Heart right ventricle (tissue), 16 donors: ENCODE measurements at places on chromosomes 4 and X. TPM values are rescaled to one million over a fixed set of nuclear protein-coding genes. Genes with fewer than 3 reads are reported as not detected.

NXF2B gene
- not detected for total RNA-seq

DNA sequence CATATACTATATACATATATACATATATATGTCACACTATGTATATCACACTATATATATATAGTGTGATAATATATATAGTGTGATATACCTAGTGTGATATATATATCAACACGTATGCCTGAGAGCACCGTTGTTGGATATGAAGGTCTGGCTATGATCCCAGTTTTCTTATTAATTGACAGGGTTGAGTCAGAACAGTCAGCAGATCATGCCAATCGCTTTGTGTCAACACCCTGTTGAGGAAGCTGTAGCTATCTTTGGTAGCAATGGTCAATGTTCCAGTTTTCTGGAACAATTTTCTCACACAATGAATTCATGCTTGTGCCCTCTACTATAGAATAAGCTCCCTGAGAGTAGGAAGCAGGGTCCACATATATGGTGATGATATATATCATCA lies 496.0 kb upstream of the AGA start:
- no peak overlapping the region for H3K4me3 ChIP-seq
- H3K27me3 ChIP-seq: no peaks in the 10 kb centered on the region
- no peak for DNase-seq
- H3K36me3 ChIP-seq: no peaks in the 10 kb centered on the region
- no peaks in the 10 kb centered on the region for H3K4me1 ChIP-seq

GRCh38 chr4:12791536-12791935 lies 692.6 kb downstream of the RAB28 start:
- no peaks in the 10 kb centered on the region for H3K27me3 ChIP-seq
- H3K4me3 ChIP-seq: no peak overlapping the region
- H3K4me1 ChIP-seq: no peaks in the 10 kb centered on the region
- H3K27ac ChIP-seq: no peak overlapping the region

RHOXF1 gene
- 0.44 TPM for total RNA-seq

DNA sequence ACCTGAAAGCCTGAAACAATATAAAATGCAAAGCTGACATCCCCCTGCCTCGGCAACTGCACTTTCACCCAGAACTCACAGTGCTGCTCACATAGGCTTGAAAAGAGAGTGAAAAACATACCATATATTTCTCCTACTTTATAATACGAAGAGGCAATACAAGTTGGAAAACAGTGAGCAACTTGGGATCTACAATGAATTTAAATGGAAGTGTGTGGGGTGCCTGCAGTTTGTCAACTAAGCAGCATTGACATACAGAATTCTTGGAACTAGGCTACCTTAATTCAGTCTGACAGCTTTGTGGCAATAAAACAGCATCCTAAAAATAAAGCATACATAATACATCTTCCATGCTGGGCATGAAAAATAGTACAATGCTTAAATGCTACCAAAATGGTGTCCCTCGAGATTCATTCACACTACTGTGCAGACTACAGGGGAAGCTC lies 8.0 kb downstream of the GASK1B start:
- peak overlapping the region; percentile 94 for H3K27ac ChIP-seq
- peak overlapping the region; percentile 12 for H3K4me3 ChIP-seq
- peaks cover 65% of the 10 kb centered on the region for H3K4me1 ChIP-seq
- no peaks in the 10 kb centered on the region for H3K27me3 ChIP-seq

NEUROG2 gene
- not detected for total RNA-seq

SPOCK3 gene
- not detected for total RNA-seq

DNA sequence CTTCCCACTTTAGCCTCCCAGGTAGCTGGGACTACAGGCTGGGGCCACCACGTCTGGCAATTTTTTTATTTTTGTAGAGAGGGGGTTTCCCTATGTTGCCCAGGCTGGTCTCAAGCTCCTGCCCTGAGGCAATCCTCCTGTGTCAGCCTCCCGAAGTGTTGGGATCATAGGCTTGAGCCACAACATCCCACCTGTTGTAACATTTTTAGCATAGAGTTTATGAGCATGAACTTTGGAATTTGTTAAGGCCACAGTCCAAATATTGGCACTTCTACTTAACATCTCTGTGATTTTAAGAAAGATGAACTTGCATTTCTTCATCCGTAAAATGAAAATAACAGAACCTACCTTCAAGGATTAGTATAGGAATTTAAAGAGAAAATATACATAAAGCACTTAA lies 445.6 kb downstream of the IQCM start:
- H3K4me3 ChIP-seq: no peak overlapping the region
- no peaks in the 10 kb centered on the region for H3K36me3 ChIP-seq
- no peaks in the 10 kb centered on the region for H3K27me3 ChIP-seq
- DNase-seq: no peak
- H3K4me1 ChIP-seq: no peaks in the 10 kb centered on the region

- H3K27ac ChIP-seq: no peak overlapping the region
- H3K4me1 ChIP-seq: no peaks in the 10 kb centered on the region
- H3K27me3 ChIP-seq: no peaks in the 10 kb centered on the region
Measured at GRCh38 chrX:100819534-100819836, 706 bp upstream of the CSTF2 start.
